ENCODE measurements at places on chromosomes 7 and 10.

DNA sequence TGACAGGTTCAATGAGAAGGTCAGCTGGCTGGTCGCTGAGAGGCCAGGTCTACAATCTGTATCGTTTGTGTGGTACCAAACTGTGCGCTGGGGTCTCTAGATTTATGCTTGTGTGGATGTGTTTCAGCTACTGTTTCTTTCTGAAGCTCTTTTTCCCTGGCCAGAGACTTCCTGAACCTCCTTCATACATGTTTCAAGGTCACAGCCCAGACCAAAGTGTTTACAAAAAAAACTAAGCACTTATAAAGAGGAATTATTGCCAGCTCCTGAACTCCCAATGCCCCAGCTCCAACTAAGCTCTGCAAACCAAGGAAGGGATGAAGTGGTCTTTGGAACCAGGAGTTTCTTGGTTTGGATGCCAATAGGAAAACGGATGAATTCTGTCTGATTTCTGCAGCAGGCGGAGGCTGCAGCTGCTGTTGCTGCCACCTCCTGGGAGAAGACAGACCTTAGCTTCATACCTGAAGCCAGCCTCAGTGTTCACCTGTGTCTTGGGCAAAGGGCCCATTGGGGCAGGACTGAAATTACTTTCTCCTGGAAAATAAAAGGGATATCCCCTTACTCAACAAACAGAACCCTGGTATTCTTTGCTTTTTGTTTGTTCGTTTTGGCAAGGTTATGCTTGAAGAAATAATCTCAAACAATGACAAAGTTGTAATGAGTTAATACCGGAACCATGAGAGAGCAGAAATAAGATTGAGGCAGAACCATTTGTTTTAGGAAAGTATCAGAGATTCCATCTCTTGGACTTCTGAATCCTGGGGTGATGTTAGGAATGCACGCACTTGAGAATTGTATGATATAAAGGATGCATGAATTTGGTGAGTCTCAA lies 24.6 kb upstream of the MKLN1 start:
- no peak for DNase-seq

GRCh38 chr7:30740417-30741181 lies 11.3 kb upstream of the INMT start:
- no peak for DNase-seq

DNA sequence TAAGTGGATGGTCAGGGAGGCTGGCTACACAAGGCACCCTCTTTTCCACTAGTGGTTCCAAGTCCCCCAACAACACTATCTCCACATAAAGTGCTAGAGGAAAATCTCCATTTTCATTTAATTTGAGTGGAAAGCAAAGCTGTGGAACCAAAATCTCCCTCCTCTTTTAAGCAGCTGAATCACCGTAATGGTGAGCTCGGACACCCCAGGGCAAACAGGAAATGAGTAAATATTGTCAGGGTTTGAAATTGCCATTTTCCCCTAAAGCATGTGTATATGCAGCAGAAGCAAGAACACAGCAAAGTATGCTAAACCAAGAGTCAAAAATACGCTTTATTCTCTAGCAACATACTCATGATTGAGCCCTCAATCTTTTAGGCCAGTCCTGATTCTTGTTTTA lies 143.7 kb downstream of the GPAM start:
- no peak for DNase-seq

DNA sequence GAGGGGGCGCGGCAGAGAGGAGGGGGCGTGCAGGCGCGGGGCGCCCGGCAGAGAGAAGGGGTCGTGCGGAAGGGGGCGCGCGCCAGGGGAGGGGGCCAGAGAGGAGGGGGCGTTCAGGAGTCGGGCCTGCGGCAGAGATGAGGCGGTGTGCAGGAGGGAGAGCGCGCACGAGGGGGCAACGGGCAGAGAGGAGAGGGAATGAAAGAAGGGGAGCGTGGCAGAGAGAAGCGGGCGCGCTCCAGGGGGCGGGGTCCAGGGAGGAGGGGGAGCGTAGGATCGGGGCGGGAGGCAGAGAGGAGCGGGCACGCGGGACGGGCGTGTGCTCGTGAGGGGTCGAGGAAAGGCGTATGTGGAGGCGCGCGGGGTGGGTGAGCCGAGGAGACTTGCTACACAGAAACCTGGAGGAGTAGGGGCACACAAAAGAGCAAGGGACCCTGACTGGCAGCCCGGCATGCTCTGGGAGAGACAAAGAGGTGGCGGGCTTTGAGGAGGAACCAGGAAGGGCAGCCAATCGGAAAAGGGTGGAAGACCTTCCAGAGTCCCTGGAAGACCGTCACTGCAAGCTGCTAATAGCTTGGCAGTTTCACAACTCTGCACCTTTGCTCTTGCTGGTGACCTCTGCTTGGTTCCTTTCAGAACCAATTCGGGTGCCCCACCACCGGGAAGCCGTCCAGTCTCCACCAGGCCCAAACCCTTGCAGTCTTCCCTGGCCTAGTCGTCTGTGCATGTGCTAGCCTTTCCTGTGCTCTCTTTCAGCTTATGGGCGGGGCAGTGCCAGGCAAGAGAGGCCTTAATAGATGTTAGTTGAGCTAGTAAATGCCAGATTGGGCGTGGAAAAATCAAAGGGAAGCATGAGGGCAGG lies 639 bp downstream of the DYDC2 start:
- DNase-seq: no peak
